ENCODE measurements at places on chromosomes 5 and 9.

GRCh38 chr5:154141745-154142221 lies 48.8 kb upstream of the GALNT10 start:
- no peak for DNase-seq

DNA sequence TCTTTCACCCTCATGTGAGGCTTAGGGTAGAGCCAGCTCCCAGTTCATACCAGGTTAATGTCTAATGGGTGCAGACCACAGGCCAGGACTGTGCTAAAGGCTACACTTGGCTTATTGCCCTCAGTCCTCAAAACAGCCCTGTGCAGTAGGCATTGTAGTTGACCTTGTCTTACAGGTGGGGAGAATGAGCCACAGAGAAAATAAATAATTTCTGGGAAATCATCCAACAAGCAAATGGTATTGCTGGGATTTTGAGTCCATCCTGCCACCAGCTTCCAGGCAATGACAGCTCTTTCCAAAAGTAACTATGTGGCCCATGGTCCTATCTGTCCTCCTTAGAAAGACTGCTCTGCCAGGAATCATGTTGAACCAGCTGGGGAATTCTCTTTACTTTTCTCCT lies 450.0 kb downstream of the GADD45G start:
- no peak for DNase-seq

- no peak for DNase-seq
These were observed 1.9 kb downstream of the SNX18 start for GRCh38 chr5:54519509-54519876.

DNA sequence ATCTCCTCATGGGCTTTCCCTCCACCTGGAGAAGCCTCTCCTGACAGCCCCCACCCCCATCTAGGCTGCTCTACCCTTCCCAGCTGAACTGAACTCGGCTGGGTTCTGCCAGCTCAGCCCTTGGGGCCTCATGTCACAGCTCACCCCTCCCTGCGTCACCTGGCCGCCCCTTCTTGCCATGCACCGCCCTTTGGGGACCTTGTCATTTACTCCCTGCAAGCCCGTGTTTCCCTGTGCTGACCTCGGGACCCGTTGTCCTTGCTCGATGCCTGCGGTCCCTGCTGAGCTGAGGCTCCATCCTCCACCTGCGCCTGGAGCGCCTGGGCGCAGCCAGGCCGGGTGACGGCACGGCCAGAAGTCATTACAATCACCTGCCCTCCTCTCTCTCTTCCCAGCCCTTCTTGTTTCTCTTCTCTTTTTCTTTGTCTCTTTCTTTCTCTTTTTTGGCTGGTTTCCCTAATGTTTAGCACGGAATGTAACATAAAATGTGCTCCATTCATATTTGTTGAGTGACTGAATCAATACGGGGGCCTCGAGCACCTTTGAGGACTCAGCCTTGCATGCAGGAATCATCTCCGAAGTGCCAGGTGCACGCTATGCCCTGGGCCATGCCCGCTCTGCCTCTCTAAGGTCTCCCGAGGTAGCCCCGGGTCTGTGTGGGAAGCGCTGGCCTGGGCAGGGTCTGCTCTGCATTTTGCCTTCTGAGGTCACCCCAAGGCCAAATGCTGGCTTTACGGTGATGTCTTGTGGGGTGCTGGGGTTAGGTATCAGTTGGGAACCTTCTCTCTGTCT lies 48.1 kb upstream of the COL5A1 start:
- DNase-seq: no peak

DNA sequence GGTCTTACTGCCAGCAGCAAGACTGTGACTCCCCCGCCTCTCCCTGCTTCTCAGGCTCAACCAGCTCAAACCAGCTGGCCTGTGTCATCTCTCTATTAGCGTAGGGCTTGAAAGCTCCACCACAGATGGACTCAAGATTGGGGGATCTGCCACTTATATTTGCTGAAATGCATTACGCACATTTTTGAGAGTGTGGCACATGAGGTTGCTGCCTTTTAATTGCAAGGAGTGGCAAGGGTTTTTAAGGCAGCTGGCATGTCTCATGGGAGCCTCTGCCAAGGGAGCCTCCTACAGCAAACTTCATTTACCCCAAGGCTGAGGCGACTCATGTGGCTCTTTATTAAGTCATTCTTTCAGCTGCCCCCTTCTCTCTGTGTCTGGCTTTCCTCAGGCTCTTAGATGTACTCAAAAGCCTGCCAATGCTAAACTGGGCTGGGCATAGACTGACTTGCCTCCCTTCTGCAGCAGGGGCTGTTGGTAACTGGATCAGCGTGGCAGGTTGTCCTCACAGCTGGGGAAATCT lies 219.3 kb downstream of the SMARCA2 start:
- no peak for DNase-seq

GRCh38 chr9:97405551-97405950 lies 6.3 kb upstream of the TDRD7 start:
- DNase-seq: no peak

DNA sequence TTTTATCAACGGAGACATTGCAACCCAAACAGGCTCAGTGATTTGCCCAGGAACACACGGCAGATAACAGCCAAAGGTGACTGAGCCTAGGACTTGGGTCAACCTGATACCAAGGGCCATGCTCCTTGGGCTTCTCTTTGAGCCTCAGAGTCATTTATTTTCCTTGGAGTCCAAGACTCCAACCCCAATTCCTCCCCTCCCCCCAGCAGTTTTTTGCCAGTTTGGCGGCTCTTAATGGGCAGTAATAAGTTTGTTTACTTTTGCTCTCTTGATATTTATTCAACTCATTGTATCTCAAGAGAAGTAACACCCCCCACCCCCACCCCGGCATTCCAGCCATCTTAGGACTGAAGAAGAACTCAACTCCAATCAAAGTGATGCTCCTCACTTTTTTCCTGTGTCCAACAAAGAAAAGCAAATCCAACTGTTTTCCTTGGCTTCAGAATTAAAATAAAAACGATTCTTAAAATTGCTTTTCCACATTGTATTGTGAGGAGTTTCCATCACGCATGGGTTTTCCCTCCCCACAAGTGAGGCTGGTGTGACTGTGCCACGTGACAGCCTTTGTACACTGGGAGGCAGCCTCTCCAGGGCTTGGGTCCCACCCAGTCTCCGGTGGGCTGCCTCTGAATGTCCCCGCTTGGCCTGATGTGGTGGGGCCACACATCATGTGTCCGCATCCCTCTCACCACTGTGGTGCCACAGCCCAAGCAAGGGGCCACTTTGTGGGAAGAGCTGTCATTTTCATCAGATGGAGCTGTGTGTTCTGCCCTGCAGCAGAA lies 9.1 kb downstream of the ANGPTL2 start:
- no peak for DNase-seq

GRCh38 chr9:100774962-100775361 lies 197.1 kb downstream of the CAVIN4 start:
- DNase-seq: no peak

DNA sequence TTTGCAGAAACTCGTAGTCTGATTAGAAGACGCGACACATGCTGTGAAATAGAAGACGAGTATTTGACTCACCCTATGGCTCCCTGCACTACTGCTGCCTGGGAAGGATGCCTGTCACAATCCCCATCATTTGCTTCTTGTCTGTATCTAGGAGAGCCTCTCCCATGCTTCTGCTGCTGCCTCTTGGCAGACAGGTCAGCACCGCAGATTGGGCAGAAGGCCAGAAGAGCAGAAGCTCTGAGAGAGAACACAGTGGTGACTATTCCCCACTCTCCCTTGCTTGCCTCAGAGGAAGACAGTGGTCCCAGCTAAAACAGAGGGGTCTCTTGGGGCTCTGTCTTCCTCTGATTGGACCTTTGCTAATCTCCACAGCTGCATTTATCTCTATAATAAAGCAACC lies 84.0 kb upstream of the SMIM32 start:
- no peak for DNase-seq

GRCh38 chr5:61167382-61167781 lies 5.1 kb upstream of the SMIM15 start:
- no peak for DNase-seq

DNA sequence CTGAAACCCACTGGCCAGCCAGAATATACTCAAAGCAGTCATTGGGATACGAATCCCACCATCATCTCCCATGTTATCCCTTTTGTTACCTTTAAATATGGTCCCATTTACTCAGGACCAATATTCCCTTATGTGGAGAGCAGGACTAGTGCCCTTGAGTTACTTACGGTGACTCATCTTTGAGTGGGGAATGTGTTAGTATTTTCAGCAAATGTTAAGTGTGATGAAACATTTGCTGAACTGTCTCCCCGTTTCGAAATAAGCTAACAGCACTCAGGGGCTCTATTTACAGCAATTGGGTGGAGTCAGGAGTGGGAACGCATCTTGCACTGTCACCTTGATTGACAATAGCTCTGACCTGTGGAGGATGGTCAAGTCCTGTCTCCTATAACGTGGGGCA lies 67.4 kb downstream of the CTSL start:
- DNase-seq: no peak

GRCh38 chr5:79512049-79512448 lies 1.9 kb downstream of the HOMER1 start:
- no peak for DNase-seq

DNA sequence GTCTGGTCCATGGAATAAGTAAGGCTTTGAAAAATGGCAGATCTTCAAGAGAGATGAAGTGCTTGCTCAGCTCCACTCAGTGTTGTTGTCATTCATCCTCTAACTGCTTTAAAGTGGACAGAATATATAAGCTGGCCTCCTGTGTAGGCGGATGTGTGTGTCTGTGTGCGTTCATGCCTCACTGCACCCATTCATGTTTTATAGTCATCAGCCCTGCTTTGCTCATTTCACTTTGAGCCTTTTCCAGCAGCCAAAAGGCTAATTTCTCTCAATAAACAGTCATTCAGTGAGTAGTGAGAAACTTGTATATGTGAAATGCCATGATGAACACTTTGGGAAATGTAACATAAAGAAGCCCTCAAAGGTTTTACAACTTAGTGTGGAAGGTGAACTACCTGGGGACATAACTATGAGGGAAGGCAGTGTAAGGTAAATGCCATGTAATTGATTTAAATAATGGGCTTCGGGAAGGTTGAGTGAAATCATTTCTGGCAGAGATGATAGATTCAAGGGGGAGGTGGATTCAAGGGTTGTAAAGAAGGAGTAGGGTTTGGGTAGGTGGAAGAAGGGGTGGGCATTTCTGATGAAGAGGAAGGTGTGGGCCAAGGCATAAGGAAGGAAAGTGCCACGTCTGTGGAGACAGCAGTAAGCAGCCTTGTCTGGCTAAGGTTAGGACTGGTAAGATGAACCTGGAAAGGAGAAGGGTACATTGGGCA lies 15.7 kb downstream of the TTC23L start:
- DNase-seq: no peak

DNA sequence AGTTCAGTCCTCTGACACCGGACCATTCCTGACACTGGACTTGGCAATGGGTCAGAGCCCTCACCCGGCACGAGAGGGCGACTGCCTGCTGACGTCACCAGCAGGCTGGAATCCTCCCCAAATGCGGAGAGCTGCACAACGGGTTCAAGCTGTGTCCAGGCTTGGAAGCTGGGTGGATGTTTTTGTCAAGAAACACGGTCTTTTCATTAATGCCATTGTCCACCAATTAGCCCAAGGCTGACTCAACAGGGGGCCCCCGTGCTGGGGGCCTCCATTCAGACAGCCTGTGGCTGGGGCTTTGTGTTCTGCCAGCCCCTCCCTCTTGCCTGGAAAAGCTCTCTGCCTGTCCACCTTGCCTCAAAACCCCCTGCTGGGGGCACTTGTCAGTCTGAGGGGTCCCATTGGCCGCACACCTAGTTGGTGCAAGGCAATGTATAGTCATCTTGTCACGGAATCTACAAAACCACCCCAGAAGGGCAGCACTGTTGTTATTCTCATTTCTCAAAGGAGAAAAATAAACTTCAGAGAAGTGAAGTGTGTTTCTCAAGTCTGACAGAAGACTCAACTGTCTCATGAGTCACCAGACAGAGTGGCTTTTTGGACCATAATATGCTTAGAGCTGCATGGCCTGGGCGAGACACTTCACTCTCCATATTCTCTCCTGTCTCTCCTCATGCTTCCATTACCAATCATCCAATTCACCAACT lies 24.6 kb downstream of the NDUFA8 start:
- DNase-seq: no peak

- DNase-seq: no peak
These were observed 8.5 kb downstream of the DMXL1 start for GRCh38 chr5:119079318-119079921.

DNA sequence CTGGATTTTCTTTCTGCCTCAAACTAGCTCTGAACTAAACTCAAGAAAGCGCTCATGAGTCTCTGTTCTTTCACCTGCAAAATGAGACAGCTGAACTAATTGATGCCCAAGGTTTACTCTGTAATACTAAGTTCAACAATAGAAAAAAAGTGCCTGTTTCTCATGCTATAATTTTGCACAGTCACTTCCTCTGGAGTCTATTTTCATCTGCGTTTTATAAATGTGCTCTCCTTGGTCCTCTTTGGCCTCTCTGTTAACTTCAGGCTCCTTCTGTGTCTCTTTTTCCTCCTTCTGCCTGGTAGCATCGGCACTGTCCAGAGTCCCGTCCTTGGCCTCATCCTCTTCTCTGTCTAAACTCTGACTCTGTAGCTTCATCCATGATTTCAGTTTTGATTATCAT lies 311.9 kb upstream of the TLE4 start:
- DNase-seq: no peak

GRCh38 chr5:60673334-60673733 lies 26.6 kb downstream of the DEPDC1B start:
- DNase-seq: no peak

DNA sequence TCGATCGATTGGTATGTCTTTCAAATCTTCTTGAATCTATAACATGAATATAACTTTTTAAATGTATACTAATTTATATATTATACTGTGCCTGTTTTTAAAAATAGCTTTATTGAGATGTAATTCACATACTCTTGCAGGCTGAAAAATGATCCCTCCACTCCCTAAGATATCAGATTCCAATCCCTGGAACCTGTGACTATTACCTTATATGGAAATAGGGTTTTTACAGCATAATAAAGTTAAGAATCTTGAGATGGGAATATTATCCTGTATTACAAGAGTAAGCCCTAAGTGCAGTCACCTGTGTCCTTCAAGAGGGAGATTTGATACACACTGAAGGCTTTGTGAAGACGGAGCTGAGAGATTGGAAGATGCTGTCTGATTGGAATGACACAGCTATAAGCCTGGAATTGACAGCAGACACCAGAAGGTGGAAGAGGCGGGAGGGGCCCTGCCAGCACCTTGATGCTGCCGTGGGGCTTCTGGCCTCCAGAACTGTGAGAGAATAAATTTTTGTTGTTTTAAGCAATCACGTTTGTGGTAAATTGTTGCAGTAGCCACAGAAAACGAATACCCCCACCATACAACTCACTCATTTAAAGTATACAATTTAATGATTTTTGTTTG lies 161.3 kb downstream of the RMI1 start:
- DNase-seq: no peak

GRCh38 chr9:98317134-98317857 lies 61.8 kb upstream of the TBC1D2 start:
- DNase-seq: no peak

- no peak for DNase-seq
These were observed 28.7 kb upstream of the PDE4D start for GRCh38 chr5:59922220-59922619.
